ENCODE measurements at places on chromosomes 12 and 14.

DNA sequence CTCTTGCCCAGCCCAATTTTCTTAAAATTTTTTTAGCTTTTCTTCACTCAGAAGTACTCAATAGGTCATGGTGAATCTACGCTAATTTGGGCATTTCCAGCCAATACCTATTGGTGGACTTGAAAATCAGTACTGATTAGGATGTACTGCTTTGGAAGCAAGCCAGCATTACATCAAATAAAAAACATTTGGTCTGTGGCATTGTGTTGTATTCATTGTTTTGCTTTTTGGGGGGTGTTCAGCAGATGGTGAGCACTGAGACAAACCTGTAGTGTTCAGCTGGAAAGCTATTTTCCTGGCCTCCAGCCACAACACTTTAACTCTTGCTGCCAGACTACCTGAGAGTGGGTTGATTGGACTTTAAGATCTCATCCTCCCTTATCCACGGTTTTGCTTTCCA, 4.0 kb downstream of the MAPKAPK5 start:
- no peak for DNase-seq

DNA sequence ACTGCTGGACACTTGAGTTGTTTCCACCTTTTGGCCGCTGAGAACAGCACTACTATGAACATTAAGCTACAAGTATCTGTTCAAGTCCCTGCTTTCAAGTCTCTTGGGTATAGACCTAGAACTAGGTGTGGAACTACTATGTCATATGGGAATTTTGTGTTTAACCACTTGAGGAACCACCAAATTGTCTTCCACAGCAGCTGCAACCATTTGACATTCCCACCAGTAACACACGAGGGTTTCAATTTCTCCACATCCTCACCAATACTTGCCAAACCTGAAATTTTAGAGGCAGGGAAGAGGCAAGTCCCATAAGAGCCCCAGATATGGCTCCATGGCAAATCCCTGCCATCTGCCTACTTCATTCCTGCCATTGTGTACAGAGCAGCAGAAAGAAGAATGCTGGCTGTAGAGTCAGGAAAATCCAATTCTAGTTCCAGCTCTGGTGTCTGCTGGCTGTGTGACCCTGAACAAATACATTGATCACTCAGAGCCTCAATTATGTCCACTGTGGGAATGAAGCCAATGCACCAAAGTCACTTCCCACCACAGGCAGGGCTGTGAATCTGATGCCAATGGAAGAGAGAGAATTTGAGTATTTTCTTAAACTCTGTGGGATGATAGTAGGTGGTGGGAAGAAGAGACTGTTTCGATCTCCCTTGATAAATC, 17.8 kb downstream of the PITPNM2 start:
- DNase-seq: no peak

GRCh38 chr12:7229741-7230140, 40.3 kb downstream of the PEX5 start:
- no peak for DNase-seq

DNA sequence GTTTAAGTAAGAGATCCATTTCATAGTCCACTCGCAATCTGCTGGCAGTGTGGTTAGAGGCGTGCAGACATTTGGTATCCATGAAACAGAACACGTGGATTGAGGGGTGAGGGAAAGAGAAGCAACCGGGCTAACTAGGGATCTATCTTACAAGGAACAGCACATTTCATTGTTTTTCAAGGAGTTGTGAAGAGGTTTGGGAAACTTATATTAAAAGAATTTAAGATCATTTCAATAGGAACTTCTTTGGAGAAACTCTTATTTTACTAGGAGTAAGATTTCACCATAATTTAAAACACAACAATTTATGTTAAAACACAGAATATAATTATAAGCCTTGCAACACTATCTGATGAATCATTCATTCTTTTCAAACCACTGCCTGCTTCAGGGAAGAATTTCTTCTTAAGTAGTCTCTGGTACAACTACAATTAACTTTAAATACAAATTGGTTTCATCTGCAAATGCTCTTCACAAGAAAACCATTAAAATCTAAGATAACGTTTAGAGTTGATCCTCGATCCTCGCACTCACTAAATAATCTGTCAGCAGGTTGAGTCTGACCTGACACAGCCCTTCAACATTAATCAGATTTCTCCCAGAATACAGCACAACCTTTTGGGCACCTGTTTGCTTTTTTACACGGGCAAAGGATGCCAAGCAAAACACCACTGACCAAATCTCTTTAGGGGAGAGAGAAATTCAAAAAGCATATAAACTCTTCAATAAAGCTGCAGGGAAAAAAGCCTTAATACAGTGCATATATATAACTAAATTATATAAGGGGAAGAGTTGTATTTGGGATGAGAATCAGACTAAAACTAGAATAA, 27.3 kb downstream of the PPTC7 start:
- peak; percentile 75 for DNase-seq

- DNase-seq: no peak
Measured at GRCh38 chr14:69260861-69261564, 1.1 kb downstream of the GALNT16 start.

DNA sequence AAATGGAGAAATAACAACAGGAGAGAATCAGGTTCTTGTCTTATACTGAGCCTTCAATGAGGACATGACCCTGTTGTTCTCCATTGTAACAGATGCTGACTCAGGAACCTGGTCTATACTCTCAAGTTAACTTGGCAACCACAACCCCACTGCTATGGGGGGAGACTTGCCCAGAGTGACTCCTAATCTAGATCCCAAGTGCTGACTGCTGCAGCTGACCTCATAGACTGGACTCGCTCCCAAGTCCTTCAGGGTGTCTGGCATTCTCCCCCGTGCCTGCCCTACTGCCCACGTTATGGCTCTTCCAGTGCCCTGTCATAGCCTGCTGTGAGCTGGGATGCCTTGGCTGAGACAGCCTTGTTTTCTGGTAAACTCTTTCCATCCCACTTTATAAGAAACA, 37.1 kb downstream of the NID2 start:
- peak; percentile 62 for DNase-seq

DNA sequence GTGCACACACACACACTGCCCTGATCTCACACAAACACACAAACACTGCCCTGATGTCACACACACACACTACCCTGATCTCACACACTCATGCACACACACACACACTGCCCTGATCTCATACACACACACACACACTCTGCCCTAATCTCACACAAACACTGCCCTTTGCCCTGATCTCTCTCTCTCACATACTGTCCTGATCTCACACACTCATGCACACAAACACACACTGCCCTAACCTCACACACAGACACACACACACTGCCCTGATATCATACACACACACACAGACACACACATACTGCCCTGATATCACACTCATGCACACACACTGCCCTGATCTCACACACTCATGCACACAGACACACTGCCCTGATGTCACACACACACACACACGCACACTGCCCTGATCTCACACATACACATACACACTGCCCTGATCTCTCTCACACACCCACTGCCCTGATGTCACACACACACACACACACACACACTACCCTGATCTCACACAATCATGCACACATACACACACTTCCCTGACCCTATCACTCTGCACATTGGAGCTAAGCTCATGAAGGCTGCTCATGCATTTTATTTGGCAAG, 97.6 kb upstream of the DIO3 start:
- no peak for DNase-seq

GRCh38 chr14:84490081-84490480, 1039.9 kb upstream of the FLRT2 start:
- DNase-seq: no peak

DNA sequence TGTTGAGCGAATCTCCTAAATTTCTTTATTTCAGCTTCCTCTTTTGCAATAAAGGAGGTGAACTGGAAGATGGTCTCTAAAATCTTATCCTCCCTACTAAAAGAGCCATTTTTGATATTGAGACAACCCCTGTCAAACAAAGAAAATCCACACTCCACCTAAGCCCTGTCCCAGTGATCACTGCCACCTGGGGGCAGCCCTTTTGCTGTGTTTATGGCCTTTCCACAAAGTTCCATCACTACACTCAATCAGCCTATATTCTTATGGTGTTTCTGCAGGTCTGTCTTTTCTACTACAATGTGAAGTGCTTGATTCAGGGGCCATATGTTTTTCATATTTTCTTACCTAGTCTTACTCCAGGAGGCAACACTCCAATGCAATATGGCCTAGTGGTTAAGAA, 163.7 kb downstream of the BMP4 start:
- DNase-seq: peak; percentile 6

DNA sequence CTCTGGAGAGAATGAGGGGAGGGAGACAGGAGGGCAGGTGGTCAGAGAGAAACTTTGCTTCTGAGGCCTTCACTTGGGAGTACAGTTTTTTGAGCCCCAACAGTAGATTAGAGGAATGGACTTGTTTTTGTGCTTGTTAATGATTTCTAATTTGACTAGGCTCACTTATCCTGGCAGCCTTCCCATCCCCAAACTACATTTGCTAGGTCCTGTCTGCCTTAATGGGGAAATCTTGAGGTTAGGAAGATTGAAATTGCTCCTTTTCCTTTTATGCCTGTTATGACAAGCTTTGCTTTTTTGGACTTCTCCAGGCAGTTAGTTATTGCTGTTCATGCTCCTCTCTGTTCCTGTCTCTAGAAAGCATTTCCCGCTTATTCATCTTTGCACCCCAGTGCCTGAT, 37.7 kb downstream of the SYNE2 start:
- DNase-seq: no peak

DNA sequence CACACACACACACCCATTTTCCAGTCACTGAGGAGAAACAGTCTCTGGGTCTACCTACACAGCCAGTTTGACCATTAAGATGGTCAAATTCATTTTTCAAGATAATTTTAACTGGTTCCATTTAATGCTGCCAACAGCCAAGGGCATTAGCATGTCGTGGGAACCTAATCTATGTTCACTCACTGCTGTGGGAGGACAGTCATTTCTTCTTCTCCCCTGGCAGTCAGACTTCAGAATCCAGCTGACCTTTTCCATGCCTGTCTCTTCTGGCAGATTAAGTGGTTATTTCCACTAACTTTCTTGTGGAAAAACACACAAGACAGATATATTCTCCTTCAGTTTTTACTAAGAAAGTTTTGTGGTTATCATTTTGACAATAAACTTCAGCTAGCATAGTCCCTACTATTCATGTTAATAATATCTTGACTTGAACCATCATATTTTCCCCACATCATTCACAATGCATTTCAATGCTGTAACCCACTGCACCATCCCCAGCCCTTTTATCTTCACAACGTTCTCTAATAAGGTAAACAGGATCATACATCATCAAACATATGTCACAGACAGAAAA, 82.2 kb downstream of the DAD1 start:
- no peak for DNase-seq

DNA sequence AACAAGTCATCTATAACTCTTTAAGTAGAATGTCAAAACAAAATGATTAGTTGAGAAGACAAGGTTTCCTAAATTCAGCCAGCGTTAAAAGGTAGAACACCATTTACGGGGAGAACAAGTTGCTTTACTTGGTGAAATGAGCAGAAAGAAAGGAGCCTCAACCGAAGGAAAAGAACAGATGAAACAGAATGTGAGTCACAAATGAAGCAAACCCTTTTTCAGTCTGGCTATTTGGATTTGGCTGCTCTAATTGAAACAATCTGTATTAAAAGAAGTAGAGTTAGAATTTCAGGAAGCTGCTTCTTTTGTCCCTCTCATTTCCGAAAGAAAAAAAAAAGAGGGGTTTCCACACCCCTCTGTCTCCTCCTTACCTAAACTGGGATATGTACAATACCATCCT, 34.6 kb downstream of the CEP128 start:
- no peak for DNase-seq

- no peak for DNase-seq
Measured at GRCh38 chr14:44982594-44982993, 20.6 kb downstream of the TOGARAM1 start.

DNA sequence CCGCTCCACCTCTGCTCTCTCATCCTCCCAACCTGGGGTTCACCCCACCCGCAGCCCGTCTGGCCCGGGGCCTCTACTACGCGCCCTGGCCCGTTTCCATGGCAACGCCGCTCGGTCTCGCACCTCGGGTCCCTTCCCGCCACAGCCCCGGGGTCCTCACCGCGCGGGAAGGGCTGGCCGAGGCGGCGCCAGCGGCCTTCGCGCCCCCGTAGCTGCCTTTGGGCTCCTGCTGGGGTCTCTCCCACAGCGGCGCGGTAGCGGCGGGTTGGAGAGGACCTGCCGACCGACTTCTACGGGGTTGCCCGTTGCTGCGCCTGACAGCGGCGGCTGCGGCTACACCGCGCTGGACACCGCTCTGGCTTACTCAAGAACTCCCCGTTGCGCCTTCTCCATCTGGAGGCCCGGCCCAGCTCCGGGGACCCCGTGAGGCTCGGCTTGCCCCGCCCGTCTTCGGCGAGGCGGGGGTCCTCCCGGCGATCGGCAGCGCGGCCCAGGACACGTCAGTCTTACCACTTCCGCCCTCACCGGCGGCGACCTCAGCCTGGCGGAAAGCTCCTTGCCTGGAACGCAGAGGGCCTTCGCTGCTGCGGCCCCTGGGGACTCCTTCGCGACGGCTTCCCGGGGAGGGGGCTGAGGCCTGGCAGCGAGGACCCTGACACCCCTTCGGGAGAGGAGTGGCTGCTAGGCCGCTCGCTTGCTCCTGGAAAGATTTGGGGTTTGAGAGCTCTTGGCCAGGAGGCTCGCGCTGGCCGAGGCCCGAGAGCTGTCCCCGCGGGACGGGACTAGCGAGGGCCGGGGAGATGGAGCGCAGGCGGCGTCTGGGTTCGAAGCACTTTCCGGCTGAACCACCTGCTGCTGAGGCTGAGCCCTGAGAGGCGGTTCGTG, at the start of gene TM9SF1:
Gene TM9SF1 (minus strand): TSS at position 256 of the 885 bp plus-strand sequence. CDS start 422 bp downstream, outside the sequence.
- DNase-seq: peak; percentile 85

DNA sequence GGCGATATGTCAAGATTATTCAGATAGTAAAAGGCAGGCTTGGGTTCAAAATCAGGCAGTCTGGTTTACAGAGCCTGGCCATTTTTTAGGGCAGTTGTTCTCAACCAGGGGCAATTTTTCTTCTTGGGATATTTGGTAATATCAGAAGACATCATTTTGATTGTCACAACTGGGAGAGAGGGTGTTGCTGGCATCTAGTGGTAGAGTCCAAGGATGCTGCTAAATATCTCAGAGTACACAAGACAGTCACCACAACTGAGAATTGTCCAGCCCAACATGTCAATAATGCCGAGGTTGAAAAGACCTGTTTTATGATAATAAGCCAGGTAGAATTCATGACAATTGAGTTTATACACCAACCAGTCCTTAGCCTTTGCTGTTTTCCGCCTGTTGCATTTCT, 733.9 kb downstream of the NRXN3 start:
- DNase-seq: peak; percentile 6

- DNase-seq: no peak
Measured at GRCh38 chr14:37131205-37131604, 41.2 kb downstream of the SLC25A21 start.

- no peak for DNase-seq
Measured at GRCh38 chr12:106652510-106653015, 69.8 kb downstream of the RFX4 start.

Measured in ELR (cell line).